ENCODE measurements at places on chromosomes 2 and 18.

DNA sequence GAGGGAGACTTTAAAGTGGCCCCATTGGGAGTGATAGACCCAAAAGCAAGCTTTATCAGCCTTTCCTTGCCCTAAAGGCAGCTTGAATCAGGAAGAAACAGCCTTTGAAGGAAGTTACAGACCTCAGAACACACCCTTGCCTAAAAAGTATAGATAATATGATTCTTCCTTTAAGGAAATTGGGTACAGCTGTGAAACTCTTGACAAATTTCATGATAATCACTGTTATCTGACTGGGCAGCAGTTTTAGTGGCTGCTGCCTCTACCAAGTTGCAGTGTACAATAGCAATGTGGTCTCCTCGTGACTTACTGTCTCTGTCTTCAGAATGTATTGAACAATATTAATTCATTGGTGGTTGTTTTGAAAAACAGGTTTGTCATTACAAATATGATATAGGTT, 16.7 kb downstream of the HOXD1 start:
- no peak for DNase-seq

DNA sequence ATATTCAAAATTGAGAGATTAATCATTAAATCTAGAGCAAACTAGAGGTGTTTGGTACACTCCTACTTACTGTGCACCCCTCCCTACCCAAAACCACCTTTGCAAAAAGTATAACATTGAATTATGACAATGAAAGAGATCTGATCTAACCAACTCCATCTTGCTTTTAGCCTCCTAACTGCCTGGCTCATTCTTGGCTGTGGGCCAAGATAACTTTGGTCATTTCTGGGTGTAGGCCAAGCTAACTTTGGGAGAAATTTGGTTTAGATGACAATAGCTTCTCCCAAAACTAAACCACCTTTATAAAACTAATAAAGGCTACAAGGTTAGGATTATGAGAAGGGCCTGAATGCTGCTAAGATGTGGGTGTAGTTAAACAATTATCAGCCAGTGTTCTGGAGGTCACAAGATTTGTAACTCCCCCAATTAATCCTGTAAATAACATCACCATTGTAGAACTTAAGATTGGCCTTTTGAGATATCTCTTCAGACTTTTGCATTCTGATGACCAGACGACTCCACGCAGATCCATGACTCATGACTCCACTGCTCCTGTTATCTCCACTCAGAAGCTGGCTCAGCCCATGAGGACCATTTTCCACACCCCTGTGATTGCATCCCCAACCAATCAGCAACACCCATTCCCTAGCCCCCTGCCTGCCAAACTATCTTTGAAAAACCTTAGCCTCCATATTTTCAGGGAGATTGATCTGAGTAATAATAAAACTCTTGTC, 160.2 kb downstream of the FBXO15 start:
- DNase-seq = no peak

DNA sequence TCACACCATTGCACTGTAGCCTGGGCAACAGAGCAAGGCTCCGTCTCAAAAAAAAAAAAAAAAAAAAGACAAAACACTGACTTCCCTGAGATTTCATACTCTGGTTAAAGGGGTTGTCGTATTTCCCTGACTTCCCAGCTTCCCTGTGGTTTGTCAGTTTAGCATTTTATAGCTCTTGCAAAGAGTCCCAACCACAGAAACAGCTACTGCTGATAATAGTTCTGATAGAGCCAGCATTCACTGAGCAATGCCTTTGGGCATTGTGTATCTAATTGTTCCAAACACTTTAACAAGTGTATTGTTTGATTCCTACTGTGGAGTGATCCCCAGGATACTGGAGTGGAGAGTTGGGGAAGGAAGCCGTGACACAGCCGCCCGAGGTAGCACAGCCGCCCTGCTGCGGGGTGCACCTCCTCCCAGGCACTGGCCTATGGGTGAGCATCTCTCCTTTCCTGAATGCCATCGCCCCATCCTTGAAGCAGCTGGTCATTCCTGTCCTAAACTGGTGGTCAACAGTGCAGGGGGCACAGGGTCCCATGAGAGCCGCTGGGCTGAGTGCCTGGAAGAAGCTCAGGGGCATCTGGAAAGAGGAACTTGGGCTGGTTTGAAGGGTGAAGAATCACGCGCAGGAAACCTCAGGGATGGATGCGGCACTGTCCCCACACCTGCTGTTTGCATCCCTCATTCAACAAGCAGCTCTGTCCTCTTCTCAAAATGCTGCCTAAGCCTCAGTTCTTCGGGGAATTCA, 81.0 kb upstream of the TMEM18 start:
- DNase-seq = no peak

DNA sequence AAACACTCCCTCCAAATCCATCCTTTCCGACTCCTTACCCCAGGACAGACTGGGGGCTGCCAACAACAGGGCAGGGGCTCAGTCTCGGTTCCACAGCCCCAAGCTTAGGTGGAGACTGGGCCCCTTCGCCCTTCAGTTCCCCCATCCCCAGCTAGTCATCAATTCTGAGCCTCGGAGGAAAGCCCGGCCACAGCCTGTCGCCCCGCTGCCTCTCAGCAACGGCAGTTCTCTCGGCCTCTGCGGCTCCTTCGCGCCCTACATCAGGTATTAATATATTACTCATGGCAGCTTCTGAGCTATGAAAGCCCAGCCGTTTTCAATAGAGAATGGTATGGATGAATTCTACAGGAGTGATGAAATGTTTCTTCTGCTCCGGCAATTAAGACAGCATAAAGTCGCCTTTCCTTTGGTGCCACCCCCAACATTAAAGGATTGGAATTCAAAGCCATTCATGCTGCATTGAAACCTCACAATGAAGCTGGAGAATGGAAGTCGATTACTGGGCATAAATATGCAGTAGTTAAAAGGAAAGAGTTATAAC, 2.8 kb downstream of the HDAC4 start:
- DNase-seq = no peak

DNA sequence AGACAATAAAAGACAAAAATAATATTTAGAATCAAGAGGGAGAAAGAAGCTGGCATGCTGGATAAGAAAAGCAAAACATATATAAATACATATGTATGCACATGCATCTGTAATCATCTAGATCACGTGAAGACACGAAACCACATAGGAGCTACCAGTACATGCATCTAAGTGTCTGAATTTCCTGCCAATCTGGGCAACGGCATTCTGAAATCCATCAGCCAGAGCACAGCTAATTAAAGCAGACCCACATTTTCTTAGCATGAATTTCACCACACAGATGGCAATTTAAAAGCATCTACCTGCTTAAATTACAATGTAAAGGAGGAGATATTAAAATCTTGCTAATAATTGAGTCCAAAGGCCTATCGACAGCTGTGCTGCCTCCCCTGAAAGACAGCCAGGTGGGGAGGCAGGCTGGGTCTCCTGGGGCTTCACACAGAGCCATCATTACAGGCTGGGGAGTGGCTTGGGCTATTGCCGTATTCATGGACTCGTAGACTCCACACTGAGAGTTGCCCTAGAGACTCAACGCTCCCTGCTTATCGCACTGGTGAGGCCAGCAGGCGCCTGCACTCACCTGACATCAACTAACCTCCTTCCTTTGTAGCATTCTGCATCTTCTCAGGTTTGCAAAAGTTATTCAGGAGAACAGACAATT, 272.5 kb upstream of the PXDN start:
- no peak for DNase-seq

DNA sequence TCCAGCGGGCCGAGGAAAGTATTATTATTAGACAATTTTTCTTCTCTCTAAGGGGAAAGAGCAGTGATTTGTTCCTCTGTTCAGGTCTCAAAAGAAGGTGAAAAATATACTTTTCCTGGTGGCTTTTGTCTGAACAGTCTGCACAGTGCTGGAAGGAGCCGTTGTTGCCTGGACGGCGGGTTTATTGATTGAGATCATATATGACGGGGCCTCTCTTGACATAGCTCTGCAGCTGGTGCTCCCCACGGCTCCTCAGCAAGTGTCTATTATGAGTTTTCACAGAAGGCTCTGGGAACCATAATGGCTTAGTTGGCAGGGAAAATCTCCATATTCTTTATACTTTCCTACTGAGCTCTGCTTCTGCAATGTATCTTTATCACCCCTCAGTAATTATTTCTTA, 42.9 kb downstream of the FSHR start:
- DNase-seq = no peak

- DNase-seq = no peak
Measured at GRCh38 chr2:215967590-215968378, 45.6 kb downstream of the MREG start.

DNA sequence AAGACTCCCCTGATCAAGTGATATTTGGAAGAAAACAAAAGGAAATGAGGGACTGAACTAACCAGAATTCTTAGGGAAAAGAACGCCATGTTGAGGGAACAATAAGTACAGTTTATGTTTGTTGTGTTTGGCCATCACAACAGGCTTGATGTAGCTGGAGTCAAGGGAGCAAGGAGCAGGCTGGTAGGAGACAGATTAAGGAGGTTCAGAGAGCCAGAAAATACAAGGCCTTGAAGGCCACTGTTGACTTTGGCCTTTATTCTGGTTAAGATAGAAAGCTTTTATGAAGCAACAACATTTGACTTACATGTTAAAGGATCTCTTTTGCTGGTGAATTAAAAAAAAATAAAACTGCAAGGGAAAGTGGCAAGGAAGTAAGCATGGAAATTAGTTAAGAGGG, 754.1 kb upstream of the SLC8A1 start:
- DNase-seq = no peak

DNA sequence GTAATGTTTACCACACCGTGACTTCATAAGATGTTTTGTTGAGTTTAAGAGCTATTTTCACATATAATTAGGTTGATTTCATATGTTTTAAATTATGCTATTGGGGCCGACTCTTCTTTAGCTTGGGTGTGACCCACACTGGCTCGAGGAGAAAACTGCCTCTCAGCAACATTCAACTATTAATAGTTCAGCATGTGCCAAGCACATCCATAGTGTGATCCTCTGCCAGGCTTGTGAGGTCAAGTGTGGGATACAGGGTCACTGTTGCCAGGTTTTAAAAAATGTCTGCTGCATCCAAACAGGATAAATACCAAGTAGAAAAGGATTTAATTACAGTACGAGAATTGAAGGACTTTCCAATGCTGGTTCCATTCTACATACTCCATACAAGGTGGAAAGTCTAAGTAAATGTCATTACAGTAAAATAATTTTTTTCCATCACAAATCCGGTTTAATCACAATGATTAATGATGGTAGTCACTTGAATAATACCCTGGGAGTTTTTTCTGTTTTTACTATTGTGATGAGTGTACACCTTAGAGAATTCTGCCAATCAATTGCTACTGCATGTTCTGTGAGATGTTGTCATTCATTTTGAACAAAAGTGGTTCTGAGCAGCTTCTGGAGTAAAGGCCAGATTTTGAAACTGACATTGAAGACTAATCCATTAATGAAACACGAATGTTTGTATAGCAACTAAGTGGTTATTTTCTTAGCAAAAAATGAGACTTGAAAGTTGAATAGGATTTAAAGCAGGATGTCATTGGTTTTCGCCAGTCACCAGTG, 84.5 kb downstream of the ABI2 start:
- DNase-seq = no peak

DNA sequence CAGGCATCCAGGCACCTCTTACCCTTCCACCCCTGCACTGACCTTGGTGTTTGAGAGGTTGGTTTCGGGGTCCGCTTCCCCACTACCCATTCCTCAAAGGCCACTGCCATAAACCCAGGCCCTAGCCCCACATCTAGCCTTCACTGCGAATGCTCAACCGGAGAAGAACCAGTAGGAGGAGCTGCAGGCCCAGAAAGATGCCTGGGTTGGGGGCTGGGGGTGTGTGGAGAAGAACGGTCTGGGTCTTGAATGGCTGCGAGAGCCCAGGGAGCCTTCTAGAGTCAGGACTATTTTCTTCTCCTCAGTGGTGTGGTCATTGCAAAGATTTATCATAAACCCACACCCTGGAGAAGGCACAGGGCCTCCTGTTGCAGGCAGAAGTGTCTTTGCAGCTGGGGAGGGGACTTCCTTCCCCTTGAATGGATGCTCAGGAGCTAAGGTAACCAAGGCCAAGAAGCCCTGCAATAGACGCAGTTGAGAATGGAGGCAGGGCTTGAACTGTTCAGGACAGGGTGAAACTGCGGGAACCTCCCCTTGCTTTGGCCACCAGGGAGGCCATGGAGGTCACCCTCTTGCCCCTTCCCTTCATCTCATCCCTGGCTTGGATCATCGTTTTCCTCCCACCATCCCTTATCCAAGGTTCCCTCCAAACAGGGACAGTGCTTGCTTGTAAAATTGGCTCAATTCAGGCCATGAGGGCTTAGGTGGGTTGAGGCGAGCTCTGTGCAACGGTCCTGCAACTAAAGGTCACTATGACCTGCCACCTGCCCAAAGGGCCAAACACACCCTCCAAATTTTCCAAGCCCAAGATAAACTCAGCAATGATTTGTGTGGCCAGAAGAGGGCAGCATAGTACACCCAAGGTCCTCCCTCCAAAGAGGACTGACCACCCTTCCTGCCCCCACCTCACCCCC, 20.9 kb downstream of the THNSL2 start:
- DNase-seq = no peak

- no peak for DNase-seq
Measured at GRCh38 chr2:46796843-46797625, 118.6 kb downstream of the MCFD2 start.

- DNase-seq = no peak
Measured at GRCh38 chr2:177545143-177545542, 152.6 kb downstream of the AGPS start.

GRCh38 chr18:1708006-1708405, 803.3 kb downstream of the ADCYAP1 start:
- no peak for DNase-seq

GRCh38 chr2:198660501-198660900, 797.2 kb downstream of the SATB2 start:
- DNase-seq = no peak

- peak; percentile 73 for DNase-seq
Measured at GRCh38 chr2:96801005-96801785, 14.9 kb upstream of the CNNM3 start.

- DNase-seq = no peak
Measured at GRCh38 chr2:19746611-19747309, 155.0 kb downstream of the TTC32 start.

GRCh38 chr2:230684270-230685168, 28.1 kb upstream of the CAB39 start:
- DNase-seq = no peak

- no peak for DNase-seq
Measured at GRCh38 chr2:239019183-239019581, 171.3 kb downstream of the TWIST2 start.

DNA sequence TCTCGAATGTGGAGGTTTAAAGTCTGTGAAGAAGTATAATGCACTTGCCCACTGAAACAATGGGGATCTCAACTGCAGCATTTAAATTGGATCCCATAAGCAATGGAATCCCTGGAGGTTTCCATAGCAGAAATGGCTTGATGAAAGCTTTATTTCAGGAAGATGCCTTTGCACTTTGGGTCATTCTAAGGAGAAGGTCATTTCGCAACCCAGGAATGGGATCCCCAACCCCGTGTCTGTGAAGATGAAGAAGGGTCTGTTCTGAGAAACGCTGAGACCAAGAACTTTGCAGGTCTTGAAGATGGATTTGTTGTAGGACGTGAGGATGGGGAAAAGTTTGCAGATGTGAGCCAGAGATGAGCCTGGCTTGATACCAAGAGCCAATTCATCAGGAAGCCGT, 1.8 kb upstream of the KCNG3 start:
- no peak for DNase-seq

Measured in stimulated activated CD4-positive, alpha-beta T cell treated with anti-CD3 and anti-CD28 coated beads, Interleukin-12 subunit alpha, Interleukin-12 subunit beta, amount 100 ng/mL, for 4 hours (primary cell).